ENCODE measurements at places on chromosomes 1 and 21.

DNA sequence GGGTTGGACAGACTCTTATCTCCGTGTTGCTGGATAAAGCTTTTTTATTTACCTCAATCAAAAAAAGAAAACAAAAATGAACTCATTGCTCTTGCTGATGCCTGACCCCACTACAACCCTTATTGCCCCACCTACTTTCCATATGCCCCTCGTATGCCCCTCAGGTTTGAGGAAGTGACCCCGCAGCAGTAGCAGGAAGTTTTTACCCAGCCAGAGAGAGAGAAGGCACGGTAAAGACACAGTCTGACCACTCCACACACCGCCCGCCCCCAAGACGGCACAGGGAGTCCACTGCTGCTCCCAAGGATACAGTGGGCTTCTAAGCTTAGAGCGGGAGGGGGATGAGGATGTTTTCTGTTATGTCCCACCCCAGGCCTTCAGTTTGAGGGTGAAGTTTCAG lies 9.8 kb downstream of the PLEKHO1 start:
- no peak for DNase-seq

DNA sequence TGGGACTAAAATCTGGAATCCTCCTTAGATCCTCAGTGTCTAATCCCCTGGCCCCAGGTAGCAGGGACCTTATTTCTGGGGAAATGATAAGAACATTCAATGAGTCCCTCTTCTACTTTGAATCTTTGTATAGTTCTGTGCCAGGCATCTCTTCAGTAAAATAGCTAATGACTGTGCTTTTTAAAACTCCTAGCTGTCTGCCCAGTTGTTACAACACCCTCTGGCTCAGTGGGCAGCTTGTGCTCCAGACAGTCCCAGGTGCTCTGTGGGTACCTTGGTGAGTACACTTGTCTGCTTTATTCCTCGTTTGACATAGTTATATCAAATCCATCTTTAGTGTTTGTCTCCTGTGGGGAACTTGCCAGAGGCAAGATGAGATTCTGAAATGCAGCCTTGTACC lies 18.0 kb downstream of the TGFB2 start:
- no peak for DNase-seq

- no peak for DNase-seq
These were observed 12.8 kb downstream of the HEYL start for GRCh38 chr1:39626646-39627045.

GRCh38 chr1:228369608-228370438 lies 36.8 kb downstream of the TRIM11 start:
- DNase-seq: no peak

DNA sequence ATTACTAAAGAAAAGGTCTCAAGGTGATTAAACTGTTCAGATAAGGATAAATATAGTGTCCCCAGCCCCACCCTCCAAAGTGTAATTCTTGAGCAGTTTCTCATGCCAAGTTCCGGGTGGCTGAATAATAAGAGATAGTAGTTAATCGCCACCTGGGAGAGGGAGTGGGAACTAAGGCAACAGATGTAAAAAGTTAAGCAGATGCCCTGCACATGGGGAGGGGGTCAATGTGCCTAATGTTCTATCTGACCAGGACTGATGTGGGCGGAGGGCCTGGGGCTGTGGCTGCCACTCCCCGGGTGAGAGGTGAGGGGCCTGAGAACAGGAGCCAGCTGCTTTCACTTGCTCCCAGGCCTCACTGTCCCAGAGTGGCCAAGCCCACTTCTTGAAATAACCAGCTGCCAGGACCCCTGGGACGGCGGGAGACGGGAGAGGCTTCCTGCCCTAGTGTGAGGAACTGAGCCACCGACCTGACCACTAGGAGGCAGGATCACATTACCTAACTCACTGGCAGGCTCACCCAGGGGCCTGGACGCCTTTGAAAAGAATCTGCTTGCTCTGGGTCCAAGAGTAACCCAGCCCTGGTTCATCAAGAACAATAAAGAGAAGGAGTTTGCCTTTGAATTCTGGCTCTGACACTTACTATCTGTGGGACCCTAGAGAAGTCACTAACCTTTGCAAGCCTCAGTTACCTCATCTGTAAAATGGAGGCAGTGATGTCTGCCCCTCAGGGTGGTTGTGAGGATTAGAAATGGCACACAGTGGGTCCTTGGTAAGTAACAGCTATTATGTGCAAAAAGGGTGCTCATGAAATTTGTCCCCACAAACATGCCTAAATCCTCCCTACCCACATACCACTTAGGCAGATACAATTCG lies 179.2 kb downstream of the ATG4C start:
- DNase-seq: no peak

DNA sequence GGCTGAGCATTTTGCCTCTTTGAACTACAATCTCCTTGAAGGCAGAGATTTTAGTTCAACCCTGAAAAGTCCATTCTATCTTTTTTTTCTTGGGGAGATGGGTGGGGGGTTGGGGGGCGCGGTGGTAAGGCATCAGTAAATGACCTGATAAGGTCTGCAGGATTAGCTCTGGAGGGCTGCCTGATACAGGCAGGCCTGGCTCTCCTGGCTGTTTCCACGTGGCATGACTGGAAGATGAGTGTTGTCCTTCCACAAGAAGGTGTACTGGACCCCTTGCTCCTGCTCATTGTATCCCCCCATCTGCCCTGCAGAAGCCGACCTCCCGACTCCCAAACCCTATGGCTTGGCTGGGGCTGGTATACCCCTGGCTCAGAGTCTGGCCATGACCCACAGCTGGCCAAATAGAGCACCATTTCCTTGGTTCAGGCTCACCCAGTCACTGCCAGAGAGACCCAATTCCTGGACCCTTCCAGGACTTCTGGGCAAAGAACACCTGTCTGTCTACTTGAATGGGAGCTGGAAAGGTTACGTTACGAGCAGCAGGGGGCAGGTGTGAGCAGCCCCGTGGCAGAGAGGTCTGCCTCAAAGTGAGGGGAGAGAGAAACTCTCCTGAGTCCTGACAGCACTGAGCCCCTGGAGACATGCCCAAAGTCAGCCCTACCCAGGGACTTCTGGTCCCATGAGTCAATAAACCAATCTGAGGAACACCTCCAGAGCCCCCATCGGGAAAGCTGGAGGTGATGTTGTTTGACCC lies 17.0 kb downstream of the DHRS3 start:
- no peak for DNase-seq

DNA sequence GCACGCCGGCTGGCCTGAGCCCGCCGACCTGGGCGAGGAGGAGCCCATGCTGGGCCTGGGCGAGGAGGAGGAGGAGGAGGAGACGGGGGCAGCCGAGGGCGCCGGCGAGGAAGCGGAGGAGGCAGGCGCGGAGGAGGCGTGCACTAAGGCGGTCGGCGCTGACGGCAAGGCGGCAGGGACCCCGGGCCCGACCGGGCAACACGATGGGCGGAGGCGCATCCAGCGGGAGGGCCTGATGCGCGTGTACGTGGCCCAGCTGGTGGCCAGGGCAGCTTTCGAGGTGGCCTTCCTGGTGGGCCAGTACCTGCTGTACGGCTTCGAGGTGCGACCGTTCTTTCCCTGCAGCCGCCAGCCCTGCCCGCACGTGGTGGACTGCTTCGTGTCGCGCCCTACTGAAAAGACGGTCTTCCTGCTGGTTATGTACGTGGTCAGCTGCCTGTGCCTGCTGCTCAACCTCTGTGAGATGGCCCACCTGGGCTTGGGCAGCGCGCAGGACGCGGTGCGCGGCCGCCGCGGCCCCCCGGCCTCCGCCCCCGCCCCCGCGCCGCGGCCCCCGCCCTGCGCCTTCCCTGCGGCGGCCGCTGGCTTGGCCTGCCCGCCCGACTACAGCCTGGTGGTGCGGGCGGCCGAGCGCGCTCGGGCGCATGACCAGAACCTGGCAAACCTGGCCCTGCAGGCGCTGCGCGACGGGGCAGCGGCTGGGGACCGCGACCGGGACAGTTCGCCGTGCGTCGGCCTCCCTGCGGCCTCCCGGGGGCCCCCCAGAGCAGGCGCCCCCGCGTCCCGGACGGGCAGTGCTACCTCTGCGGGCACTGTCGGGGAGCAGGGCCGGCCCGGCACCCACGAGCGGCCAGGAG lies 7.2 kb upstream of the IBA57 start:
- DNase-seq: no peak

DNA sequence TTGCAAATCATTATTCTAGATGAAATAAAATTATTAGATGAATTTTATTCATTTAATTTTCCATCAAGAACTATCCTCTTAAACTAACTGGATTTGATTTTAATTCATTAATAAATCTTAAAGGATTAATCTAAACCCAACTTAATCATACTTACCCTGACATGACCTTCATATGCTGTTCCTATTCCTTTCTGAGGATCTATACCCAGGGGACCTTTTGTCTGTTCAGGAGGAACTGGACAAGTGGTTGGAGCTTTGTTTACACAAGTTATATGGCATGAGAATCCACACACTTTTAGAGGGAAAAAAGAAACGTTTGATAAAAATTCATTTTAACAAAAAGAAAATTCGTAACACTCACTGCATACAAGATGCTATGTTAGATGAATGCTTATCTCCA lies 95.2 kb downstream of the COQ8A start:
- DNase-seq: no peak

- DNase-seq: no peak
These were observed 2.5 kb upstream of the TRIM67 start for GRCh38 chr1:231159202-231159962.

DNA sequence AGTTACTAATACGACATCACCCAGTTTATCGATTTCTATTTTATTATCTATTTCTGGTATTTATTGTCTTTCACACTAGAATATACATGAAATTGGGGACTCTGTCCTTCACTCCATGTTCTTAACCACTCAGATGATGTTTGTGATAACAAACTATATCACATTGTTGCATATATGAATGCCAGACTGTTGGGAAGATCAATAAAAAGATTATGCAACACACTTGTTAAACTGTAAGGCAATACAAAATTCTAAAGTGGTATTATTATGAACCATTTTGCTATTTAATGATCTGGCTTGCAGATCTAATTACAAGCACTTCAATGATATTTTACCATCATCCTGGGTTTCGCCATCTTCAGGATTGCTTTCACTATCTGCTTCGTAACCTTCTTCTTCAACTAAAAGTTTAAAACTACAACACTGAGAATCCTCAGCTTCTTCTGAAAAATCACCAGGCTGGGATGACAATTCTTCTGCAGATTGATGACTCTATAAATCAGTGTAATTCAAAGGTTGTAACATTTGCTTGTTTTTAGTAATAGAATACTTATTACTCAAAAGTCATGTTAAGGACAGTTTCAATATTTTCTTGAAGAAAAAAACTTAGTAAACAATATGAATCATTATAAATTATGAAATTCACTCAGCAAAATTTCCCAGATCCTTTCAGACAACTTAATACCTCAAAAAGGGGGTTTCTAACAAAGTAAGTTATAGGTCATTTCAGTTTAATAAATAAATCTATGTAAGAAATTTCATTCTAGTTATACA lies 63.9 kb downstream of the LYST start:
- no peak for DNase-seq

- no peak for DNase-seq
These were observed 9.1 kb downstream of the TTC22 start for GRCh38 chr1:54791880-54792522.

DNA sequence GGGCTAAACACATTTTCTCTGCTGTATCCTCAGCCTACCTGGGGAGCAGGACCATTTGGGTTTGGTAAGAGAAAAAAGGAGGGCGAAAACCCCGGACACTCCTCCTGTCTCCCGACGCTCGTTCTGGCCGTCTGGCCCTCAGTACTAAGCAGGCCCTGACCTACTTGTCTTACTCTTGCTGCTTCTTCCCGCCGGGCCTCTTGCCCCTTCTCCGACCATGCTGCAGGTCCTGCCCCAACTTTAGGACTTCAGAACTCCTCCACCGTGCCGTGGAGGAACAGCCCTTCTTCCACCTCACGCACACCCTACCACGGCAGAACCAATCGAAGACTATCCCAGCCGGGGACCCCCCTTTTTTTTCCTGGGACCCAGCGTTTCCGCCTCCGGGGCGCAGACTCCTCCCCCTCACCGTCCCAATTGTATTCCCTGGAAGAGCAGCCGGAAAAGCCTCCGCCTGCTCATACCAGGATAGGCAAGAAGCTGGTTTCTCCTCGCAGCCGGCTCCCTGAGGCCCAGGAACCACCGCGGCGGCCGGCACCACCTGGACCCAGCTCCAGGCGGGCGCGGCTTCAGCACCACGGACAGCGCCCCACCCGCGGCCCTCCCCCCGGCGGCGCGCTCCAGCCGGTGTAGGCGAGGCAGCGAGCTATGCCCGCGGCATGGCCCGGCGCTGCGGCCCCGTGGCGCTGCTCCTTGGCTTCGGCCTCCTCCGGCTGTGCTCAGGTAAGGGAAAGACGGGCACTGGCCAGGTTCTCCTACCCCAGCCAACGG lies at the start of gene CHRNB2:
Gene CHRNB2 (plus strand): TSS at position 393 of the 771 bp plus-strand sequence. CDS start 267 bp downstream, at position 660.
- peak; percentile 84 for DNase-seq

DNA sequence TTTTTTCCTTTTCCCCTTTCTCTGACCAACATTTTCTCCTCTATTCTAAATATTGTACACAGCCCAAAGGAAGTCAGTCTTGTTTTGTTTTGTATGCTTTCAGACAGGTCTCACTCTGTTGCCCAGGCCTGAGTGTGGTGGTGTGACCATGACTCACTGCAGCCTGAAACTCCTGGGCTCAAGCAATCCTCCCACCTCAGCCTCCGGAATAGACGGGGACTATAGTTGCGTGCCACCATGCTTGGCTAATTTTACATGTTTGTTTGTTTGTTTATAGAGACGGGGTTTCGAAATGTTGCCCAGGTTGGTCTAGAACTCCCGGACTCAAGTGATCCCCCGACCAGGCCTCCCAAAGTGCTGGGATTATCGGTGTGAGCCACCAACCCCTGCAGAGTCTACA lies 72.8 kb downstream of the NRIP1 start:
- no peak for DNase-seq

DNA sequence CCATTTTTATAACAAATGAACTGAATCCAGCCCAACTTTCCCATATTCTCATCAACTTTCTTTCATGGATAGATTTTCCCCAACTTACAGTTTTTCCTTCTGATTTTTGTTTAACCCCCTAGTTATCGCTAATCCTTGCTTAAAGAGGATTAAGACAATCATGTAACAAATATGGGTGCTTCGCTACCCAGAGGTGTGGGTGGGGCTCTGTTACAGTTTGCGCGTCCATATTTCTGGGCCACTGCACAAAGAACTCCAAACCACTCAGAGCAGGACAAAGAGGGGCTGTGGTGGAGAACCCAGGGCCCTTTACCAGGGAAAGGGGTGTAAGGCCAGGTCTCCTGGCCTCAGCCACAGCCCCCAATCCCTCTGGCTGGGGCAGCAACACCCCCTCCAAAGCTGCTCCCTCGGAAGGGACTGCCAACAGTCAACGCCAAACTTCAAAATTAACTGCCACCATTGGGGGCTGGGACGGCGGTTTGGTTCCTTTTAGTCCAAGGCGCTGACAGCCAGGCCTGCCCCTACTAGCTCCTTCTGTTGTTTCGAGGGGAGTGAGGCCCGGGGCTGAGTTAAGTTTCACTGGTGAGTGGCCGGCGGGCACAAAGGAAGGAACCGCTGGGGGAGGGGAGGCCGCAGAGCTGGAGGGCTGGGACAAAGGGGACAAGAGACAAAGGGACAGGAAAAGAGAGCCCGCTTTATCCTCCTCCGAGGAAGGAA lies 27.9 kb downstream of the SSBP3 start:
- no peak for DNase-seq

All from NCI-H510A (cell line).